C1 segment of cervical spinal cord (tissue), 14 donors: ENCODE measurements at places on chromosomes 7 and 10.

DNA sequence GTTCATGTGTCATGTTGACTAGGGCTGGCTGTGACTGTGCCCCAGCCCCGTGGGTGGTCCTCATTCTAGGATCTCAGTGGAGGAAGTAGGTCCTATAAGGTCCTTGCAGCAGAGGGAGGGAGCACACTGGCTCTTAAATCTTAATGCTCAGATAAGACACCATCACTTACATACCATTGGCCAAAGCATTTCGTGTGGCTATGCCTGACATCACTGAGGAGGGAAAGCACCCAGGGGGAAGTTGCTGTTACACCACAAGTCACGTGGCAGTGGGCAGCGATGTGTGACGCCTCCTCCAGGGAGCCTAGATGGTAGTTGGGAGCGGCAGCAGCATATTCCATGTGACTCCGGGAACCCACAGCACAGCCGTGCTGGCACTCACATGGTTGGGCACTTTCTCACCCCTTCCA lies 224.7 kb upstream of the SH2B2 start:
- DNase-seq = no peak

DNA sequence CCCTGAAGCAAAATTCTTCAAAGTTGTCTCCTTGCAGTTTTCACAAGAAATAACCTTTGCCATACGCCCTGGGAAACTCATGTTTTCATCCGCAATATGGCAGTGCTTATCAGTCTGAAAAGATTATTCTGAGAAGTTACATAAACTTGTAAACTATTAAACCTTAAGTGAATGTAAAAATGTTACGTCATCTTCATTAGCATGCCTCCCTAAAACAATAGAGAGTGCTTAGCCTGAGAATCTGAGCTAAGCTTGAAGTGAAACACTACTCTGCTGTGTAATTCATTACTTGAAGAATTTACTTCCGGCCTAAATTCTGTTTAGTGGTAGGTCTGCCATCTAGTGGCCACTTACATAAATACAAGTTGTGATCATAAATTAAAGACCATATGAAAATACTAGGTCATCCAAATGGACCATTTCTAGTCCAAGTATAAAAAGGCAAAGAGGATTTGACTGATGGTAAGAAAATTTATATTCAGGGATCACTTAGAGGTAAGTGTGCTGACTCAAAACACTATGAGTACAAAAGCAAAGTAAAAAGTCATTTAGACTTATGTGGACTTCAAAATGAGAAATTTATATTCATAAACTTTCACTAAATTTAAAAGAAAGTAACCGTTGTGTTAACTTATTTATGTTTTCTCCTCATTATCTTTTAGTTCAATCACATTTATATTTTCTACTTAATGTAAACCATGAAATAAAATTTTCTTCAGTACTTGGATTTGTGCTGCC lies 745.1 kb upstream of the LRRTM3 start:
- no peak for DNase-seq

DNA sequence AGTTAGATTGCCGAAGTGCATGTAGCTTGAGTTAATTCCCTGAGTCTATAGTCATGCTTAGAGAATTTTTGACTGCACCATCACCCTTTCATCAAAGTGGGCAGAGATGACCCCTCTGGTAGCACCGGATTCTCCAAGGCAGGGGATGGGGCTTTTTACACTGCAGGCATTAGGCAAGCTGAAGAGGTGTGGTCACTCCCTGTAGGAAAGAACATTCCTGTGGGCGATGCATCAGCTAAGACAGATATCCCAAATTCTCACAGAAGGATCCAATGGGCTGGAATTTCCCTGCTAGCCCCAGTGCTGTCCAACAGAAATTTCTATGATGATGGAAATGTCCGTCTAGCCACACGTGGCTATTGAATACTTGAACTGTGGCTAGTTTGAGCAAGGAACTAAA lies 118.2 kb downstream of the ADAM12 start:
- DNase-seq = no peak

- no peak for DNase-seq
These were observed 153.7 kb downstream of the DNAJB6 start for GRCh38 chr7:157490465-157490912.

- no peak for DNase-seq
These were observed 95.8 kb upstream of the AGBL3 start for GRCh38 chr7:134890246-134891240.

DNA sequence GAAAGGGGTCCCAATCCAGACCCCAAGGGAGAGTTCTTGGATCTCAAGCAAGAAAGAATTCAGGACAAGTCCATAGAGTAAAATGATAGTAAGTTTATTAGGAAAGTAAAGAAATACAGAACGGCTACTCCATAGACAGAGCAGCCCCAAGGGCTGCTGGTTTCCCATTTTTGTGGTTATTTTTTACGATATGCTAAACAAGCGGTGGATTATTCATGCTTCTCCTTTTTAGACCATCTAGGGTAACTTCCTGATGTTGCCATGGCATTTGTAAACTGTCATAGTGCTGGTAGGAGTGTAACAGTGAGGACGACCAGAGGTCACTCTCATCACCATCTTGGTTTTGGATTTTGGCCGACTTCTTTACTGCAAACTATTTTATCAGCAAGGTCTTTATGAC lies 1033.4 kb downstream of the SORCS3 start:
- no peak for DNase-seq

DNA sequence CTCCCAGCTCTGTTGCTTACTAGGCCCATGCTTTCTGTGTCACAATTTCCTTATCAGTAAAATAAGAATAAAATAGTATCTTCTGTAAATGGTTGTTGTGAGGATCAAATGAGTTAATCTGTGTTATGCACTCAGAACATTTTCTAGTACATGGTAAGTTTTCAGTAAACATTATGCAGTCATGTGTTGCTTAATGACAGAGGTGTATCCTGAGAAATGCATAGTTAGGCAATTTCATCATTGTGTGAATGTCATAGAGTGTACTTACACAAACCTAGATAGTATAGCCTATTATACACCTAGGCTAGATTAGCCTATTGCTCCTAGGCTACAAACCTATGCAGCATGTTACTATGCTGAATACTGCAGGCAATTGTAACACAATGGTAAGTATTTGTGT lies 4.4 kb downstream of the PTTG1IP2 start:
- DNase-seq = no peak

DNA sequence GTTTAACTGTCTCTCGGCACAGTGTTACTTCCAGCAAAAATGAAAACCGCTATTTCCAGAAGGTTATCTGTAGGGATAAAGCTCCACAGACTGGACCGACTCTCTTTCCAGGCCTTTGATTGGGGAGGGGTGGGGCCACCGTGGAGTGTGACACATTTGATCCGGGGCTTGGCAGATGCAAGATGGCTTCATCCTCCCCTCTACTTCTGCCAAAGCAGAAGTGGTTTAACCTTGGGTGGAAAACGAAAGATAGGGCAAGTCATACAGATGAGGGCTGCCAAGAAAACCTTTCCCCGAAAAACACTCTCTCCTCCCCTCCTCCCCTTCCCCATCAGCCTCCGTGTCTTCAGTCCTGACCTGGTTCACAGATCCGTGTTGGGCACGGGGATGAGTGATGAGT lies 139.7 kb upstream of the SH2B2 start:
- DNase-seq = no peak

DNA sequence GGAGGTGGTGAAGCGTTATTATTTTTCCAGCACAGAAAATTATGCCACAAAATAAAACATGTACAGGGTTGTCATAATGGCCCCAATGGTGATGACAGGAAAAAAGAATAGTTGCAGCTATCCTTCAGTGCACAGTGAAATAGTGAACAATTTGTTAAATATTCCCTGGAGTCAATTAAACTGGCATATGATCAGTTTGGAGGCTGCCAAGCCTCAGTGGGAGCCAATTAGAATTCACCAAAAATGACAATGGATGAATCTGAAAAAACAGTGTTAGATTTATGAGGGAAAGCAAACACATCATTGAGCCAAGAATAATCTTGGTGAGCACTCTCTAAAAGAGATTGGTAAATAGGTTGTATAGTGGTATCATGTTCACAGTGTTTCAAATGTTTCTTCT lies 146.3 kb downstream of the OTUD1 start:
- no peak for DNase-seq

DNA sequence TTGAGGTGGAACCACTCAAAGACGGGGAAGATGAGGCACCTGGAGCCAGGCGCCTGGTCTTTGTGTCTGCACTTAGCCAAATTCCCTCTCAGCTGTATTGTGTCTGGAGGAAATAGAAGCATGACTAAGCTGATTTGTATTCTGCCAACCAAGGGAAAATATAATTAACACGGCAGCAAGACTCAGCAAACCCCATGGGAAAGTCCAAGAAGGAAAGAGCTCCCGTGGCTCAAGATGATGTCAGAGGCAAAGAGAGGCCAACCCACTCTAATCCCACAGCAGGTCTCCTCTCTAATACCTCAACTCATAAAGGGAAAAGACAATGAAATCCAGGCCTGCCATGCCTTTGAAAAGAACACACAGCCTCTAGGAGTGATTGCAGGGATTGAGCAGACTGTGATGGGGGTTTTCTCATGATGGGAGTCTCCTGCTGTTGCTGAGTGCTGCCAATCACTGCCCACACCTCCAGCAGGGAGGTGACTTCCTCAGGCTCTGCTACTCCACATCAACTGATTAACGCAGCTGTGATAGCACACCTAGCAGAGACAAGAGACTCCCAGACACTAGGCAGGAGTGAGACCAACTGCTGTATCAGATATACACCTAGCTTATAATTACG lies 255.5 kb upstream of the C7orf33 start:
- peak; percentile 6 for DNase-seq

DNA sequence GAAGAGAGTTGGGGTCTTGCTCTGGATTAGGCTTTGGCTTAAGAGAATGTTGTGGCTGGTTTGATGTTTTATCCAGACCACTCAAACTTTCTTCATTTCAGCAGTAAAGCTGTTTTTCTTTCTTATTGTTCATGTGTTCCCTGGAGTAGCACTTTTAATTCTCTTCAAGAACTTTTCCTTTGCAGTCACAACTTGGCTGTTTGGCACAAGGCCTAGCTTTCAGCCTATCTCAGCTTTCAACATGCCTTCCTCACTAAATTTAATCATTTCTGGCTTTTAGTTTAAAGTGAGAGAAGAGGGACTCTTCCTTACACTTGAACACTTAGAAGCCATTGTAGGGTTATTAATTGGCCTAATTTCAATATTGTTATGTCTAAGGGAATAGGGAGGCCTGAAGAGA lies 18.1 kb downstream of the CCDC126 start:
- no peak for DNase-seq

DNA sequence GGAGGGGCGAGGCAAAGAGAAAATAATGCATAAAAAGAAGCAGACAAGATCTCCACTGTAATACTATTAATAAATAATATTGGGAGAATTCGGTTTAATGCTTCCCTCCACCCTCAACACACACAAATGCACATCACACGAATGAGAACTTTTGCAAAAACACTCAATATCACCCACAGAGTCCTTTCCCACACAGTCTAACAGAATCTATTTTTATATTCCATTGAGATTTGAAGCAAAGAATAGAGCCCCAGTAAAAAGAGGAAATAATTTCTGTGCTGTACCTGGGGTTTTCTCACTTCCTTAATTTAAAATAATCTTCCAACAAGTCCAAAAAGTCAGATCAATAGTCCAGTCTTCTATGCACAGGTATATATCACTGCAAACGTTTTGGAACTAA lies 17.0 kb downstream of the PIK3AP1 start:
- DNase-seq = no peak

- no peak for DNase-seq
These were observed 604 bp upstream of the STAM start for GRCh38 chr10:17643339-17643754.

DNA sequence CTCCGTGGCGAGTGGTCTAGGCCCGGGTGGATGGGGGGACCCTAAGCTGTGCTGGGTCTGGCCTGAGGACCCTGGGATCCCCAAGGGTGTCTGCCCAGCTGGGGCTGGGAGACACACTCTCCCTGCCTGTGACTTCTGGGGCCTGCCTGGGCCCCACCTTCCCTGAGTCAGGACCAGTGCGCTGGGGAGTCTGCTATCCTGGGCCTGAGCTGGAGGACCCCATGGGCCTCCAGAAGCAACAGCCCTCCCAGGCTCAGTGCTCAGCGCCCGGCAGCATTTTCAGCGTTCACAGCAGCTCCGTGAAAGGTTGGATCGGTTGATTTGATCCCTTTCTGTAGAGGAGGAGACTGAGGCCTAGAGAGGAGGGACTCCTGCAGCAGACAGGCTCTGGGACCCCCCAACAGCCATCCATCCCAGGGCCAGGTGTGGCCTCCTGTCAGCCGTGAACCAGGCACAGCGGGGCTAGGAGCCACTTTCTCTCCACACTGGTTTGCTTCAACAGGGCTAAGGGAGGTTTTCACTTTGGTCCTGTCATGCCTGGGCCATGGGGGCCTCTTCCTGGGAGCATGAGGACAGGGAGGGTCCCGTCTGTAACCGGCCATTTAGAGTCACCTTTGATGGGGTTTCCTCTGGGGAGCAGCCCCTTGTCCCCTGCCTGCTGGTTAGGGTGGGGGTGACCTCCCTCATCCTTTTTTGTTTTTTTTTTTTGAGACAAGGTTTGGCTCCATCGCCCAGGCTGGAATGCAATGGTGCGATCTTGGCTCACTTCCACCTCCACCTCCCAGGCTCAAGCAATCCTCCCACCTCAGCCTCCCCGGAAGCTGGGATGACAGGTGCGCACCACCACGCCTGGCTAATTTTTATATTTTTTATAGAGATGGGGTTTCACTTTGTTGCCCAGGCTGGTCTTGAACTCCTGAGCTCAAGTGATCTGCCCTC lies 12.4 kb downstream of the FOXL3 start:
- no peak for DNase-seq

GRCh38 chr10:55024713-55025112 lies 223.7 kb upstream of the PCDH15 start:
- no peak for DNase-seq

DNA sequence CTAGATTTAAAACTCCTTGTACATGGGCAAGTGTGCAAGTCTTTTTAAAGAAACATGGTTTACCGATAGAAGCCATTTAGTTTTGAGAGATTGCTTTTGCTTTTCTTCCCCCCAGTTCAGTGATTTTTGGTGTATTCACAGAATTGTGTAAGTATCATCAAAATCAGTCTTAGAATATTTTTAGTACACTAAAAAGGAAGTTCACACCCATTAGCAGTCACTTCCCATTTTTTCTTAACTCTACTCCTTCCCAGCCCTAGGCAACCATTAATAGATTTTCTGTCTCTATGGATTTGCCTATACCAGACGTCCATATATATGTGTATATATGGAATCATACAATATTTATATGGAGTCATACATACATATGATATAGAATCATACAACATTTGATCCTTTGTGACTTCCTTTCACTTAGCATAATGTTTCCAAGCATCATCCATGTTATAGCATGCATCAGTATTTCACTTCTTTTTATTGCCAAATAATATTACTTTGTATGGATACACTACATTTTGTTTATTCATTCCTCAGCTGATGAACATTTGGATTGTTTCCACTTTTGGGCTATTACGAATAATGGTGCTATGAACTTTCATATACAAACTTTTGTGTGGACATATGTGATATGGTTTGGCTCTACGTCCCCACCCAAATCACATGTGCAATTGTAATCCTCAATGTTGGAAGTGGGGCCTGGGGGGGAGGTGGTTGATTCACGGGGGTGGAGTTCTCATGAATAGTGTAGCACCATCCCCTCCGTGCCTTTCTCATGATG lies 16.5 kb upstream of the ARL4A start:
- no peak for DNase-seq

- DNase-seq = no peak
These were observed 48.6 kb upstream of the ADO start for GRCh38 chr10:62755662-62756653.

GRCh38 chr10:21500578-21500910 lies 24.9 kb downstream of the SKIDA1 start:
- no peak for DNase-seq
